T-cell (primary cell): ENCODE measurements at places on chromosomes 13 and 19.

DNA sequence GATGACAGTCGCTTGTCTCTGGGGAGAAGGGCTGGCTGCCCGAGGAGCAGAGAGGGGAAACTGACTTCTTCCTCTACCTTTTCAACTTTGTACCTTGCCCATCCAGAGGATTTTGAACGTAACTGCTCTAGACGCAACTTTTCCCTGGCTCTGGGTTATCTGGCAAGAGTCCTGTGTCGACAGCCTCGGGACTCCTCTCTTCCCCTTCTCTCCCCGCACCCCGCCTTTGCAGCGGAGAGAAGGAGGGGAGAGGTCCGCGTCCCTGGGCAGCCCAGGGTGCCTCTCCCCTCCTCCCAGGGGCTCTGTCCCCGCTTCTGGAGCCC, 574 bp downstream of the SH3GL1 start:
- DNase-seq: no peak

GRCh38 chr19:4870025-4870700, 2.7 kb upstream of the PLIN3 start:
- DNase-seq: no peak

GRCh38 chr13:36516225-36516624, 83.9 kb downstream of the CCNA1 start:
- no peak for DNase-seq

DNA sequence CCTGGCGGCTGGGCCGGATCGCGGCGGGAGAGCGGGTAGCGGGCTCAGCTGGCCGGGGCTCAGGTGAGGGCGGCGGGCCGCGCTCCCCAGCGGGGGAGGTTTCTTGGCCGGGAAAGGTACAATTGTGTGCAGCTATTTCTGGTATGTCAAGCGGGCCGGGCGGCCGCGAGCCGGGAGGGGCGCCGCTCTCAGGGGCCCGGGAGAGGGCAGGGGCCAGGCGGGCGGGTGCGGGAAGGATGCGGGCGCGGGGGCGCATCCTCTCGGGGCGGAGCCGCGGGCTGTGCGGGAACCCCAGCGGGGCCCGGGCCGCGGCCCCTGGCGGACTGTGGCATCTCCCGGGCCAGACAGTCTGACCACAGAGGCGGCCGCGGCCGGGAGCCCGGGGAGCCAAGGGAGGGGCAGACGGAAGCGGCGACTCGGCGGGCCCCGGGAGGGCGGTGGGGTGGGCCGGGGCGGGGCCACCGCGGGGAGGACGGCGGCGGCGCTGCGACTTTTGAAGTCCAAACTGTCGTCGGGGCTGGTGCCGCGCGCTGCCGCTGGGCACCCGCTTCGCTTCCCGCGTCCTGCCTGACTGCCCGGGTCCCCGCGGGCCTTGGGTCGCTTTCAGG, at the start of gene LMO7:
LMO7 (plus strand) TSS at position 503 of the 608 bp plus-strand sequence. CDS start 328 bp downstream, outside the sequence.
- DNase-seq: peak; percentile 24

GRCh38 chr13:112531263-112531794, 56.6 kb downstream of the TUBGCP3 start:
- DNase-seq: no peak

DNA sequence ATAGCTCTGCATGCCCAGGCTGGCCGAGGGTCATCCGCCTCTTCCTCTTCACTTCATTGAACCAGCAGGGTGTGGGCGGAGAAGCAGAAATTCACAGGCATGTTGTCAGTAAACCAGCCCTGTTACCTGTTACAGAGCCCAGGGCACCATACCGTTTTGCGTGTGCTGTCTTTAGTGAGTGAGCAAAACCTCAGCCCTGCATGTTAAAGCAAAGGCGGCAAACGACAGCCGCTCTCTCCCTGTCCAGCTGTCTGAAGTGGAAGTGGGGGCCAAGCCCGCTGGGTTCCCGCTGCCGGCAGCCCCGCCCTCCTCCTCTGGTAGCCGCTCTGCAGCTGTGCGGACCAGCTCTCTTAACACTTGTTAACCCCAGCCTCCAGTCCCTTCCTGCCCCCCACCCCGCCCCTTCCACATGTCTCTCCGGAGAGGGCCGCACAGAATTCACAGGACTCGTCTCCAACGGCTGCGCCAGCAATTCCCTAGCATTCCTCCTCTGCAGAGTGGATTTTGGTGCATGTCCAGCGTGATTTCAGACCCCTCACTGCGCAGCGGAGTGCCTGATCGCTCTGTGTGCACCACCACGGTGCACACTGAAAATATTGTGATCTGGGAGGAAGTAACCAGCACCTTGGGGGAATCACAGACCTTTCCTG, 12.7 kb downstream of the KLHL26 start:
- no peak for DNase-seq

GRCh38 chr13:110921695-110922094, 6.8 kb upstream of the ANKRD10 start:
- no peak for DNase-seq

DNA sequence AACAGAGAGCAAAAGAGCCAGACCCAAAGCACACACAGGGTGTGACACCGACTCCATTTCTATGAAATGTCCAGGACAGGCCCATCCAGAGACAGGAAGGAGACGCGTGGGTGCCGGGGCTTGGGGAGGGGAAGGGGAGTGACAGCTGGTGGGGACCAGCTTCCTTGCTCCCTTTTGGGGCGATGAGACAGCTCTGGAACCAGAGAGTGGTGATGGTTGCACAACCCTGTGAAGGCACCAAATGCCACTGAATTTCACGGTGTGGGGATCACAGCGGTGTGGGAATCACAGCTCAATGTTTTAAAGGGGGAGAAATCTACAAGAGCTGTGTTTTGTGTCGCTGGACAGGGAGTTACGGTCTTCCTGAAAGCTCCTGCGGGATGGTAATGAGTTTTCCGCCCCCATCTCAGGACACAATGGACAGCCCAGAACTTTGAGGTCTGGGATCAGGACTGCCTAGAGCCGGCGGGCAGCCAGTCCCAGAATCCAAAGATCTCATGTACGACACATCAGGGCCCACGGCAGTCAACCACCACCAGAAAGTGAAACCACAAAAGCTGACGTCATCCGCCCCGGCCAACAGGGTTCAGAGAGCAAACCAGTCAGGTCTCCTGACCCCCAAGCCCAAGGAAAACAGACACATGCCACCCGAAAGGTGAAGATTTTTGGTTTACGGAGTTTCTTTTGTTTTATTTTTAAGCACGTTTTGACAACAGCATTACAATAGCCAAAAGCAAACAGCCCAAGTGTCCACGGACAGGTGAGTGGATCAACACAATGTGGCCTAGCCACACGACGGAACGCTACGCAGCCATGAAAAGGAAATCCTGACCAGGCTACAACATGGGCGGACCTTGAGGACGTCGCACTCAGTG, 7.3 kb downstream of the SGTA start:
- DNase-seq: peak; percentile 11

DNA sequence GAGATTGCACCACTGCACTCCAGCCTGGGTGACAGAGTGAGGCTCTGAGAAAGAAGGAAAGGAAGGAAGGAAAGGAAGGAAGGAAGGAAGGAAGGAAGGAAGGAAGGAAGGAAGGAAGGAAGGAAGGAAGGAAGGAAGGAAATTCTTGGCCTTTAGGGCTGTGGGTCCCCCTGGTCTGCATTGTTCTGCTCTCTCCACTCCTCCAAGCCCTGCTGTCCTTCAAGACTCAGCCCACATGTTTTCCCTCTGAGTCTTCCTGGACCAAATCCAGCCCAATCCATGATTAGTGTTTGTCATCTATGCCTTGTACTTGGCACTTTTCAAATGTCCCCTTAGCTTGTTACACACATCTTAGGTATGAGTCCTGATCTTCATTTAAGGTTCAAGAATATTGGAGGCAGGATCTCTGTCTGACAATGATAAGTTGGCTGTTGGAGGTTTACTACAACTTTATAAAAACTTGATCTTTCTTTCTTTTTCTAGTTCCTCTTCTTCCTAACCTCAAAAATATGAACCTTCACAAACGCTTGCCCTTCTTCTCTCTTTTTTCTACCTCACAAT, 48.8 kb upstream of the INTS6 start:
- no peak for DNase-seq

- no peak for DNase-seq
Observed at GRCh38 chr13:30520571-30520970, 54.8 kb upstream of the HMGB1 start.

DNA sequence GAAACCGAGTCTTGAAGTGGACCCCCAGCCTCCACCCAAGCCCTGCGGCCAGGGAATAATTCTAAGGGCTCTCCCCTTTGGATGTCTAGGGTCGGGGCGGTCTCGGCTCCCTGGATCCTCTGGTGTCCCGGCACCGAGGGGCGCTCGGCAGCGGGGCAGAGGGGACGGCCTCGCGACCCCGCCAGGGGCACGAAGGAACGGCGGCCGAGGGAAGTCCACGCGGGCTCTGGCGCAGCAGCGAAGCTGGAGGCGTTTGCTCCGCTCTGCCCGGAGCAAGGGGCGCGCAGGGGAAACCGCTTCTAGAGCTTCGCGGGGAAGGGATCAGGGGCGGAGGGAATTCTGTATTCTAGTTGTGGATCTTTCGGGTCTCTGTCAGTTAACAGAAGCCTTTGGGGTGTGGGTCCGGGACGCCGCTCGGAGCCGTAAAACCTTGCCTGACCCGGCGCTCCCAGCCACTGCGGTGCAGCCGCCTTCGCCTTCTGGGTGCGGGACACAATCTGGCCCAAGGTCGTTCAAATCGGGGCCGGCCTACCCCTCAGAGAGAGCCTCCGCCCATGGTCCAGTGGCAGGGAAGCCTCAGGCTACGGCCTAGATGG, 118.2 kb downstream of the KCNRG start:
- DNase-seq: no peak

DNA sequence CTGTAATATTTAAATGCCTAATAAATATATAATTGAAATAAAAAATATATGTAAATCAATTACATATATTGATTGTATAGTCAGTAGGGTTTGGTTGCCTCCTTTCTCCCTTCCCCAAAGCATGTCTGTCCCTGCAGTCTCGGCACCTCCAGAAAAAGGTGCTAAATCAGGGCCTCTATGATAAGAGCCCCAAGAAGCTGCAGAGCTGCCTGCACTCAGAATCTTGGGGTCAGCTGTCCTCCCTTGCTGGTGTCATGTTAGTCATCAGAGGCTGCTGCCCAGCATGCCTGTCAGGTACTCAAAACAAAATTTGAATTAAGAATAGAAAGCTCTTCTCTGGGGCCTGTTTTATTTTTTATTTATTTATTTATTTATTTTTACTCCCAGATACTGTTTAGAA, 9.8 kb downstream of the FLT1 start:
- no peak for DNase-seq

GRCh38 chr13:95898256-95898655, 154.9 kb downstream of the UGGT2 start:
- DNase-seq: no peak

- DNase-seq: no peak
Observed at GRCh38 chr19:5075597-5075996, 106.7 kb downstream of the KDM4B start.

DNA sequence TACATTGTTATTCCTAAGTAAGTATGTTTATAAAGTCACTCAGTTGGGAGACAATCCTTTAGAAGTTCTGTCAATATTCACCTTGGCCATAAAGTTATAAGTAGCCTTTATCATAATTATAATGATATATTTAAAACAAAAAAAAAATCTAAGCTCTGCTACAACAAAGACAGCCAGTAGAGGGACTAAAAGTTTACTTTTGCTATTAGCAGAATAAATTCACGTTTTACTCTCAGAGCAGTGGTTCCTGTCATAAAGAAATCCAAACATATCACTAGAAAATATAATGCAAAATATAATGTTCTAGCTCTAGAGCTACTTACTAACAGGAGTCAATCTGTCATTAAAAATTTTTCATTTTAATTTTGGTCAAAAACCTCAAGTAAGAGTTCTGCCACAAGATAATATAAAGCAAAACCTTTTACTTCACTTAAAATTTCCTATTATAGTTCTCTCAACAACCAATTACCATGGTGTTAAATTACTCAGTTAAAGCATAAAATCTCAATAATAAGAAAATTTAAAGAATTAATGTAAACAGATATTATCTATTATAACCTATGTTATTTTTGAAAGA, 17.7 kb downstream of the INTS6 start:
- no peak for DNase-seq

GRCh38 chr13:45137526-45137925, 17.2 kb downstream of the GTF2F2 start:
- DNase-seq: no peak

GRCh38 chr13:75762076-75762937, 126.2 kb downstream of the LMO7 start:
- peak; percentile 71 for DNase-seq

- DNase-seq: no peak
Observed at GRCh38 chr13:23709536-23709935, 139.3 kb downstream of the TNFRSF19 start.

DNA sequence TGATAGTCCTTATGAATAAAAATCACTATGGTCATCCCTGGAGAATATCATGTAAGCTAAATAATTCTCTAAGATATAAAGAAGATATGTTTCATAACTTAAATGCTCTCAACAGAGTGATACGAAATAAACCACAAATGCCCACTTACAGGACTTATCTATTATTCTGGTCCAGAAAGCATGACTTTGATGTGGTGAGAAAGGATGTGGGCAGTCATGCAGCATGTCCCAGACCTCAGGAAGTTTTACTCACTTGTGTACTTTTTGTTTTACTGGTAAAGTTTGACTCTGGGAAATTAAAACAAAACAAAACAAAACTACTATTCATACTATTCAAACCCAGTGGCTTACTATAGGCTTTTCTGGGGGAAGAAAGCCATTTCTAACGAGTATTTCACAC, 483.2 kb upstream of the SLITRK6 start:
- DNase-seq: no peak

DNA sequence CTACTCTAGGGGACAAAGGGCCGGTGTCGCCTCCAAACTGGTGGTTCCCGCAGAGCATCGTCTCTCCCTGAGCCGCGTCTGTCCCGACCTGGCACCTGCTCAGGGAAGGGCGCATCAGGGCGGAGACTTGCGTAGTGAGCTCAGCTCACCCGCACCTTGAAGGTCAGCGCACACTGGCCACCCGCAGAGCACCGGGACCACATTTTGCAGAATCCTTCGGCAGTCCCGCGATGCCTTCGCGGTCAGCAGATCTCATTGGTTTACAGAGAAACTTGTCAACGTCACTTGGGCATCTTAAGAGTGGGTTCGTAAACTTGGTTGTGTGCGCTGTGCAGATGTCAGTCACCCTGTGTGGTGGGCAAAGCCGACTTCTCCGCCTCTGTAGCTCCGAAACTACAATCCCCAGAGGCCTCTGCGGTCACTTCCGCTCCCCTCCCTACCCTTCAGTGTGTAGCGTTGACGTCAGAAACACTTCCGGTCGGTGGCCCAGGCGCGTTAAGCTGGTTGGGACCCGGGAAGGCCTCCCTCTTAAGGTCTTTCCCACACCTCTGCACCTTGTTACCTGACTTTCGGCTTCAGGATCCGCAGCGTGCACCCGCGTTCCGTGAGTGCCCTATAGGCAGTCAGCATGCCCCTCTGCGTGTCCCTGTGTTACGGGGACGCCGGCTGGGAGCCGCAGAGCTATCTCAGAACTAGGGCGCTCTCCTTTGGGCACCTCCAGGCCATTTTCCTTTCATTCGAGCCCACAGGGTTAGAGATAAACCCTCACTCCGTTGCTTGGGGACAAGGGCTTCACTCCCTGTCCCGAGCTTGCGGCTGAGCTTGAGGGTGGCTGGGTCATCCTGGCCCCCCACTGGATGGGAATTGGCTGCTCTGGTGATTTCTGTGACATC, 36.5 kb upstream of the ZNF527 start:
- DNase-seq: peak; percentile 93
